Lower leg skin (tissue), 4 donors: ENCODE measurements at places on chromosomes 5 and 9. TPM values are rescaled to one million over a fixed set of nuclear protein-coding genes. Genes with fewer than 3 reads are reported as not detected.

Gene NR4A3
- total RNA-seq = 0.63 TPM

GRCh38 chr5:103624035-103624480 lies 61.5 kb upstream of the NUDT12 start:
- DNase-seq = no peak

- no peak for DNase-seq
These were observed 29.7 kb downstream of the PITX1 start for GRCh38 chr5:135004376-135004775.

DNA sequence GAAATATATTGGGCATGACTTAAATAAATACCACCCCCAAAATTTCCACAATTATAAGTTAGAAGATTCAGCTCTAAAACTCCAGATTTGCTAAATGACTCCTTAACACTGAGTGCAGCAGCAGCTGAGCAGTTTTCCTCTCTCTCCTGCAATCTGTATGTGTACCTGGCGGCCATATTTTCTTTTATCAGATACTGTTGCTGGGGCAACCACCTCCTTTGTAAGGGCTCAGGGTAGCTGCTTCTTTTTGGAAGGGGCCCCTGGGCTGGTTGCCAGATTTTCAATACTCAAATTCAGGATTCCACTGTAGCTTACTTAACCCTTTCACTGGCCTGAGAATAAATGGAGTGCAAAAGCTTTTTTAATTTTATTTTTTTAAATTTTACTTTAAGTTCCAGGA lies 197.0 kb downstream of the TAF11L14 start:
- DNase-seq = no peak

DNA sequence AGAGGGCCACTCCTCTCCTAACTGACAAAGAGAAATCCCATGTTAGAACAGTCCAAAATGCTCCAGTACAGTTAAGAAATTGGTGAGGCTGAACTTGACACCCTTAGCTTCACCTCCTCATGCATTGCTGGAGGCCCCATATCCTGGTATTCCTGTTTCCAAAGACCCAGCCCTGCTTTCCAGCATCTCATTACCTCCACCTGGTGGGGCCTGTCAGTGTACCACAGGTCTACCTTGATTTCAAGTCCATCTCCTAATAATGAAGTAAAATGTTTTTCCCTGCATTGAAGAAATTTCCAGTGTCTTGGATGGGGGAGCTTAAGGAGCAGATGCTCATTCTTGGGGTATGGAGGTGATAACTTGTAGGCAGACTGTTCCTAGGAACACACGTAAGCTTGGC lies 70.6 kb upstream of the S1PR3 start:
- DNase-seq = no peak

DNA sequence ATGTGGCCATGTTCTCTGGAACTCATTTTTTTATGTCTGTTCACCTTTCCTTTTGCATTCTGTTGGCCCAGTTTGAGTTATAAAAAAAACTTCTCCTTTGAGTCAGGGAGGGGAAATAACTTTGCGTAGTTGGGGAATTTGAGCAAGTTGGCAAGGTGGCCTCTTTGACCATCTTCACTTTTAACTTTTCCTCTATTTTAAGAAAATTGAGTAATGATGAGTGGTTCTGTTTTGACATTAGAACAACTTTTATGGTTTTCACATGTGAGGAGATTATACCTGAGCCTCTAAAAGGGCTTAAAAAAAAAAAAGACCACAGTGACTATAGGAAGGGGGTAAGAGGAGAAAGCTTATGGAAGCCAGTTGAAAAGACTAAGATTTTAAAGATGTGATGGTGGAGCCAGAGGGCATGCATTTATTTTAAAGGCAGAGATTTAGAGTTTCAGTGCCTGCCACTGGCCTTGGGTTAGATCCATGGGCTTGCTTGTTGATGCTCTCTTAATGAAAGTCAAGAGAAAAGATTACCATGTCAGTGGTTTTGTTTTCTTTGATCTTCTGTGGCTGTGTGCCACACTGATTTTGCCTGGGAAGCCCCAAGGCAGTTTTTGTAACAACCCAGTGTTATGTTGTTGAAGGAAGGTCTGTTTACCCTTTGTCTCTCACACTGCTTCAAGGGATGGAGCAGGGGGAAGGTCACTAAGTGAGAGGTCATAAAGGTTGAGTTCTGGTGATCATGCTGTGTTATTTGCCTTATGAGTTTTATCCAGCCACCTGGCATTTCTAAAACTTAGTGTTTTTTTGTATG lies 219.7 kb upstream of the CD180 start:
- no peak for DNase-seq
